KBM-7 (cell line): ENCODE measurements at places on chromosomes 2 and 18.

- no peak for DNase-seq
Observed at GRCh38 chr2:36634981-36635597, 37.1 kb upstream of the FEZ2 start.

DNA sequence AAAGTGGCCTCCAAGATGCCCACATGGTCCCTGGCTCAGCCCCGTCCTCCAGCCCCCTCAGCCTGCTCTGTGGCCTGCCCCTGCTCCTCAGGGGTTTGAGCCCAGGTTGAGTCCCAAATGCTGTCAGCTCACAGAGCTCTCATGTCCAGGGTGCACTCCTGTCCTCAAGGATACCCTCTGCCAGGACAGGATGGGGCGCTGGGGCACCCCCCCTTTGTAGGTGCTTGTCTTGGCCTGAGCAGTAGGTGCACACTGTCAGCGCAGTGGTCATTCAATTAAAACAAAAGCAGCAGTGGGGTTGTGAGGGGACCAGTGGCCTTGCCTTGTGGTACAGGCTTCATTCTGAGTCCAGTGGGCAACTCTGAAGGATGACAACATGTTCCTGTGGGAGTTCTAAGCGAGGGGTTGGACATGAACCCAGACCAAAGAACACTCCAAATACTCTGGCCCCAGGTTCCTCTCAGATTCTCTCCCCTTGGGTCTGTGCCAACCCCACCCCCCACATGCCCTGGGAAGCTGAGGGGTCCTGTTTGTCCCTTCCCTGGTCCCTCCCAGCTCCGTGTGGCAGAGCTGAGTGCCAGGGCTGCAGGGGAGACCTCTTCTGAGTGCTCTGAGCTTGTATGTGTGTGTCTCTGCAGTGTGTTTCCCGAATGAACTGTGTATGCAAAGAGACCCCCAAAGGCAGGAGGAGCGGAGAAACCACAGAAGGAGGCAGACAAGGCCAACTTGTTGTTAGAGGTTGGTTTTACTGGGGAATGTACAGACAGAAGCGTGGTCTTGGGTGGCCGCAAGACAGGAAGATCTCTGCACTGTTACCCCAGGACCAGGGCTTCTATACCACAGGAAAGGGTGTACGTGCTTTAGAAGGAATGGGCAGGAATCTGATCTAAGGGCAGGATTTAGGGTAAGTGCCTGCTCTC lies 155.6 kb upstream of the HS6ST1 start:
- peak; percentile 56 for DNase-seq

DNA sequence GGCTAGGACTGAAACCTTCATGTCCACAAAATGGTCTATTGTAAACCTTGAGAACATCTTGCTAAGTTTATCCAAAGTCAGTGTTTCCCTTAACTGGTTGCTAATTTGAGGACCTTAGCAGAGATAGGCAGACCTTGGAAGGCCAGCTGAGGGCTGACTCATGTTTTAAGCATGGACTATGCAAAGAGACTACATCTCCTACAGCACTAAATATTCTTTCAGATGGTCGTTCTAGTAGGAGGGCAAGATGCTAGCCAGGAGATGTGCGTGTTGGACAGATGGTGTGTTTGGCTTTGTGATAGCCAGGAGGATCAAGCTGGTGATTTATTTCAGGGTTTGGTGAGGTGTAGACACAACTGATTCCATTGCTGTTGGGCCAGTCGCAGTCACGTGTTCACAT lies 75.8 kb downstream of the NRP2 start:
- DNase-seq: no peak

GRCh38 chr2:100733391-100734187 lies 86.3 kb upstream of the NPAS2 start:
- no peak for DNase-seq

DNA sequence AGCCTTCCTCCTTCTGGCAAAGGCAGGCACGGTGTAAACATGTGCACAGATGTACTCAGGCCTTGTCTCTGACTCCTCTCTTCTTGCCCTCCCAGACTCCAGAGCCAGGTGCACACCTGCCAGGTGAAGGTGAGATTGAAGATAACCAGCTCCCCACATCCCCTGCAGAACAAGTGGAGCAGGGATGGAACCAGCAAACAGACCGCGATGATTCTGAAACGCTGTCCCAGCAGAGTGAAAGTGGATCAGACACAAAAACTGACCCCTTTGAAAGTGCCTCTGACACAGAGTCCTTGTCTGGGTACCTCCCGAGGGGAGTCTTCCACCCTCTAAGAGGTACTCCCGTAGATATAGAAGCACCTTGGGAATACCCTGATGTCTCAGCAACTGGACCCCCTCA lies 77.2 kb downstream of the ARHGEF4 start:
- DNase-seq: no peak

DNA sequence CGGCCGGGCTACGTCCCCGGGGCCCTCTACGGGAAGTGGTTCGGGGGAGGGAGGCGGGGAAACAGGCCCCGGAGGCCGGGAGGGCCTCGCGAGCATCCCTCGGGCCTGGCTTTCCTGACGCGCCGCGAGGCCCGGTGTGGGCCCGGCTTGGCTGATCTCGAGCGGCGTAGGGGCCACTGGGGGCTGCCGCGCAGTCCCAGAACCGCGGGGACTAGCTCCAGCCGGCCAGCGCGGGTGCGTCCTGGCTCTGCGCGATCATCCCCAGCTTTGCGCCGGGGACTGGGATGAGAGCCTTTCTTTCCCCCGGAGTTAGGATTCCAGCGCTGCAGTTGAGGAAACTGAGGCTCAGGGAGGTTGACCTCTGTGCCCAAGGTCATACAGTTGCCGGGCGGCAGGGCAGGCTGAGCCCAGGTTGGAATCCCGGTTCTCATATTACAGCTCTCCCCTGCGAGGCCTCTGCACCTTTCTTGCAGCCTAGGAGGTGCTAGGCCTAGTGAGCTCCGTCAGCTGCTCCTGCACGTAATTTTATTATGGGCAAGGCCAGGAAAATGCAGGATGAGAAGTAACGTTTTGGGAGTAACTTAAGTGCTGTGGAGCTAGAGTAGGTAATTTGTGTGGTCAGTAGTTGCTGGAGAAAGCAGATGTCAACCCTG lies 501 bp downstream of the LPIN1 start:
- DNase-seq: peak; percentile 36

GRCh38 chr2:172823261-172823850 lies 87.7 kb downstream of the RAPGEF4 start:
- no peak for DNase-seq

GRCh38 chr2:9782197-9782719 lies 61.0 kb upstream of the TAF1B start:
- no peak for DNase-seq

GRCh38 chr2:200337621-200338020 lies 31.1 kb downstream of the SPATS2L start:
- no peak for DNase-seq

DNA sequence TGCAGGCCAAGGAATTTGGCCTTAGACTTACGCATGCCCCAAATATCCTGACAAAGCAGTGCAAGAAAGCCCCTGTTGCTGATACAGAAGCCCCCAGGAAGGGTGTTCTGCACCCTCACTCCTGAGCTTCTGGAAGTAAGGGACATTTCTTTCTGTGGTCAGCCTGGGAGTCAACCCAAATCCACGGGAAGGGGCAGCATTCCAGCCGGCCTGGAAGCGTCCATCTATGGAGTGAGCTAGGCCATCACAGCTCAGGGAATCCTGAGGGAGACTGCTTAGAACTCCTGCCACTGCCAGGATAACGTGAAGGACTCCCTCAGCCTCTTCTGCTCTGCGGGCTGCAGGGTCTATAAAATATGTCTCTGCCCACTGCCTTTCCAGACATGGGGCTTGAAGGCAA lies 173.9 kb downstream of the ANAPC1 start:
- DNase-seq: no peak
